ENCODE measurements at places on chromosomes 7 and 10.

DNA sequence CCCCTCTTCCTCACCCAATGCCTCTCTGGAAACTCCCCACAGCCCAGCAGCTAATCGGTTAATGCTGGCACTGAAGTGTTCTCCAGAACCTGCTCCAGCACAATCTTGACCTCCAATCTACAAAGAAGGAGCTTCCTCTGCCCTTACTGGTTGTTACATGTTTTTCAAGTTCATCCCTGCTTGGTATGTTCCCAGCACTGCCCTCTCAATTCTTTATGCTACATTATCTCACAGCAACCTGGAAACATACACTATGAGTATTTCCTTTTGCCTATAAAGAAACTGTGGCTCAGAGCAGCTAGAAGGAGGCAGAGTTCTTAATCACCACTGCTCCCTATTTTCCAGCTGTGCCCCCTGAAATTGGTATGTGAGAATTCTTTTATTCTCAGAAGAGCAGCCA lies 84.1 kb upstream of the KMT2E start:
- DNase-seq = no peak

DNA sequence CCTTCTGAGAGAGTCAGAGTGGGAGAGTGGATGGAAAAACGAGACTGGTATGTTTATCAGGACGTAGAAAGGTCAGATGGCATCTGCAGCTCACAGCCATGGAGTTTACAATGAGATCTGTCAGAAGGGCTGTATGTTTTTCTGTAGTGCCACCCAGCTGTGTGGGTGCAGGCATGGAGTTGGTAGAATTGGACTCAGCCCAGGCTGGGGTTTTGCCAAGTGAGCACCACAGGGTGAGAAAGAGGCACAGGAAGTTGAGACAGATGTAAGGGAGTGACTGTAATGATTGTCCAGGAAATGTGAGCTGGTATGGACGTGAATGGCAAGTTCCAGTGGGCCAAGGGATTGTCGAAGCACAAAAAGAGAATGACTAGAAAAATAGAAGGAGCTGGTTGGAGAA lies 9.1 kb upstream of the ZYX start:
- DNase-seq = peak; percentile 87

DNA sequence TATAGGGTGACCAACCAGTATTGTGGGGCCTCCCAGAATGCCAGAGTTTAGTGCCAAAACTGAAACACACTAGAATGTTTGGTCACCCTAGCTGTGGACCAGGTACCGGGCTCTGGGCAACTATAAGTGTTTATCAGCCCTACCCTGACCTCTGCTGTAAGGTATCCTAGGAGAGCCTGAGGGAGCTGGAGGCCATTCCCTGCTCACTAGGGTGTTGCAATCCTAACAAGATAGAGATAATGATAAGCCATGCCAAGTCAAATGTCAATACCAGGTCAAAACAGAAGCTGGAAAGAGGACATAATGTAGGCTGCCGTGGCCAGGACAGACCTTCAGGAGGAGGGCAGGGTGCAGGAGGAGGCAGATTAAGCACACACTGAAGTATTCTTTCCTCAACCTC lies 151.8 kb downstream of the KCNMA1 start:
- no peak for DNase-seq

GRCh38 chr10:71852355-71852937 lies 1.4 kb upstream of the PSAP start:
- DNase-seq = peak; percentile 84

DNA sequence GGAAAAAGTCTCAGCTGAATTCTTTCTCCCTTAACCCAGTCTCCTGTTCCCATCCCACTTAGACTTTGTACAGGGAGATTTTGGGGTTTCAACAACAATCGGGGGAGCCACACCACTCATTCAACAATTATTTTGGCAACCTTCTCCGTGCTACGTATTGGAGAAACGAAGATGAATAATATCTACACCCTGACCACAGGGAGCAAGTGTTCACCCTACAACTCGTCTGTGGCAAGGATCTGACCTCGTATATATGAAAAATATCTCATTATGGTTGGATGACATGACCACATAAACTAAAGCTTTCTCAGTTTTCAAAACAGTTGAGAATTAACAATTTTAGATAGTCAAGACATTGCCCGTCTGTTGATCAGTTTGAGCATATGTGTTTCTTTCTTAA lies 302.1 kb downstream of the CACNA2D1 start:
- DNase-seq = no peak

- no peak for DNase-seq
These were observed 1.2 kb downstream of the PRSS1 start for GRCh38 chr7:142750321-142750938.

- DNase-seq = peak; percentile 42
These were observed 1.3 kb downstream of the GUSB start for GRCh38 chr7:65980478-65981250.

DNA sequence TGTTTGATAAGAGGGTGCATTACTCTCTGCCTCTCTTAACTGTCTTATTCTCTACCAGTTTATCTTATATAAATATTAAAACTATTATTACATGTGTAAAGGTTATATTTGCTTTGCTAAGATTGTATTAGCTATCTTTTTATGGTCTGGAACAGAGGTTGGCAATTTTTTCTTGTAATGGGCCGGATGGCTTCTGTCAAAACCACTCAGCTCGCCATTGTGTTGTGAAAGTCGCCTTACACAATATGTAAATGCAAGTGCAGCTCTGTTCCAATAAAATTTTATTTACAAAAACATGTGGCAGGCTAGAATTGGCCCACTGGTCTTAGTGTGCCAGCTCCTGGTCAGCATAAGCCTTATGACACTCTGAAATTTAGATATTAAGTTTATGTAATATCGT lies 185.8 kb downstream of the SDK1 start:
- no peak for DNase-seq

GRCh38 chr7:20287317-20287716 lies 43.4 kb upstream of the ITGB8 start:
- DNase-seq = no peak

DNA sequence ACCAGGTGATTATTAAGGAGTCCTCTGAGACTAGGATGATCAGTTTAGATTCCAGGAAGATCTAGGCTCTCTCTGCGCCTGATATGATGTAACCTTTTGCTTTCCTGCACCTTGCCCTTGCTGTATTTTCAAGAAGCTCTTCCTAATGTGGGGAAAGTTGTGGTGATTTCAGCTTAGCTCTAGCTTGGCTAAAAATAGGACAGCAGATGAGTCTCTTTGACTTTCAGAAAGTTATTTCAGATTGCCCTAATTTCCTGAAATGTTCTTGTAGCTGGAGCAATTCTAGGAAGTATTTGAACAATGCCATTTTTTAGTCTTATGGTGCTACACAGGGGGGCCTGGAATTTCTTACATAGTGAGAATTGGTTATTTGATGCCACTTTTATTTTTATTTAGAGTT lies 3.8 kb downstream of the LCOR start:
- no peak for DNase-seq

DNA sequence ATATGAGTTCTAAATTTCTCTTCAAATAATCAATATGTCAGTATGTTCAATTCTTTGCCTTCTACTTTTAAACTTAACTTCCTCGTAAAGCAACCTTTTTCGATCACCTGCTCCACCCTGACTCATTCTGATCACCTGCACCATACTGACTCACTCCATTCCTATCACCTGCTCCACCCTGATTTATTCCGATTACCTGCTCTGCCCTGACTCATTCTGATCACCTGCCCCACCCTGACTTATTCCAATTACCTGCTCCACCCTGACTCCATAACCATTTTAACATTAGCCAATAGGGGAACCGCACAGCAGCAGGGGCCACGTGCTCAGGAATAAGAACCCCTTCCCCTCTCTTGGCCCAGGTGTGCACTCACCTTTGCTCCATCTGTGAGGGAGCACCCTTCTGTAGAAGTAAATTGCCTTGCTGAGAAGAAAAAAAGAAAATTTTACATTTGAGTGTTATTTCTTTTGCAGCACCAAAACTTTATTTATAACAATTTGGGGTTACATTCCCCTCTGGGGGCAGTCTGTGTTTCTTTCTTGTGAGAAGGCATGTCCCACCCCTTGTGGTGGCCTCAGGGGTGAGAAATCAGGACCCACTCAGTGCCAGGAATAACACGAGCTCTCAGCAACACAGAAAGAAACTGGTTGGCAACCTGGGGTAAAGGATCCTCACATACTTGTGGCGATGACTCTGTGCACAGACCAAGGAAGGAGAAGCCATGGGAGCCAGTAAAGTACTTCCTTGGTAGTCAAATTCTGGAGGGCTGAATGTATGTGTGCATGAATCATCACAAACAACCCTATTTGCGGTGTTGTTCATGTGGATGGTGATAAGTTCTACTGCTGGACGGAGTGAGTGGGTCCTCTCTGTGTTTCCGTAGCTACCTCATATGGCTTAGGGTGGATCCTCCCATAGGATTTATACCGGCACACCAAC lies 29.4 kb upstream of the PPP1R9A start:
- no peak for DNase-seq

- DNase-seq = no peak
These were observed 36.0 kb downstream of the ANK3 start for GRCh38 chr10:60353519-60354258.

- DNase-seq = no peak
These were observed 26.3 kb upstream of the COL1A2 start for GRCh38 chr7:94368371-94368791.

All from Kasumi-1 (cell line).